Pancreas (tissue), 10 donors: ENCODE measurements at places on chromosomes 7 and 10.

- DNase-seq, result no peak
Measured at GRCh38 chr7:139360948-139361307, 1.2 kb downstream of the LUC7L2 start.

DNA sequence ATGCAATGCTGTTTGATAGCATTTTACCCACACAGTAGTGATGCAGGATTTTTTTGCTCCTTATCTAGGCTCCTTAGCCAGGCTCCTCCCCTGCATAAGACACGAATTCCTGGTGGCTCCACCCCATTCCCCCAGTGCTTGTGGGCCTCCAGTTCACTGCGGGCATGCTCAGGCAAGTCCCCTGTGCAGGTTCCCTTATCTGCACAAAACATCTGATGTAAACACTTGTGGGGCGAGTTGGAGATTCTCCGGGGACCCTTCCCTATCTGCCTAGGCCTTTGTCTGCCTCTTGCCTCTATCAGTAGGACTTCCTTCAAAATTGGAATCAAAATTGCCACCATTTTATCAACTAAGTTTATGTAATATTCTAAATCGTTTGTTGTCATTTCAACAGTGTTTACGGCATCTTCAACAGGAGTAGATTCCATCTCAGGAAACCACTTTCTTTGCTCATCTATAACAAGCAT lies 5.4 kb upstream of the STK17A start:
- DNase-seq, result no peak

DNA sequence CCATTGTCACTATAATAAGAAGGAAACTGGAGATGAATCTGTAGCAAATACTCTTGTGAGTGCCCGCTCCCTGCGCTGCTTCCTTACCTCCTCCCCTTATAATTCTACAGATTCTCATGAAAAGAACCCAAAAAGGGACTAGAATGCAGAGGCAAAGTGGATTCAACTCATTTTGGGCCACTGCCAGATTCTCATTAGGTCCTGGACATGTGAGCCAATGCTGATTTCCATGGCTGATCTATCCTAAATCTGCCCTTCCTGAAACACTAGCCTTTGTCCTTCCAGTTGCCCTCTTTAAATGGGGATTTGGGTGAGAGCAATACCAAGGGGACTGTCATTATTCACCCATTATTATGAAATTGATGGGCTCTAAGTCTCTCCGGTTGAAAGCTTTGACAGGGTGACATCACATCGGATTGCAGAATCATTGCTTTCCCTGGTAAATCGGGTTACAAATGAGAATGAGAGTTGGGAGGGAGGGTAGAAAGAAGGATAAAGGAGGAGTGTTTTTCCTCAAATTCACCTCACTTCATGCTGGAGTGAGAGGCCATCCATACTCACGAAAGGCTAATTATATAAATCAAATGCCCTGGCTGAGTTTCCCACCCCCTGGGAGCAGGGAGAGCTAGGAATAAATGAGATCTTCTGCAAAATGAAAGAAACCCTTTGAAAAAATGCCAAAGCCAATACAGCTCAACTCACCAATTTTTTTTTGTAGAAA lies 37.5 kb downstream of the PTN start:
- DNase-seq, result no peak

- DNase-seq, result peak; percentile 2
Measured at GRCh38 chr10:71085689-71086438, 126.5 kb upstream of the UNC5B start.

- no peak for DNase-seq
Measured at GRCh38 chr7:101486433-101487104, 123.9 kb downstream of the COL26A1 start.

DNA sequence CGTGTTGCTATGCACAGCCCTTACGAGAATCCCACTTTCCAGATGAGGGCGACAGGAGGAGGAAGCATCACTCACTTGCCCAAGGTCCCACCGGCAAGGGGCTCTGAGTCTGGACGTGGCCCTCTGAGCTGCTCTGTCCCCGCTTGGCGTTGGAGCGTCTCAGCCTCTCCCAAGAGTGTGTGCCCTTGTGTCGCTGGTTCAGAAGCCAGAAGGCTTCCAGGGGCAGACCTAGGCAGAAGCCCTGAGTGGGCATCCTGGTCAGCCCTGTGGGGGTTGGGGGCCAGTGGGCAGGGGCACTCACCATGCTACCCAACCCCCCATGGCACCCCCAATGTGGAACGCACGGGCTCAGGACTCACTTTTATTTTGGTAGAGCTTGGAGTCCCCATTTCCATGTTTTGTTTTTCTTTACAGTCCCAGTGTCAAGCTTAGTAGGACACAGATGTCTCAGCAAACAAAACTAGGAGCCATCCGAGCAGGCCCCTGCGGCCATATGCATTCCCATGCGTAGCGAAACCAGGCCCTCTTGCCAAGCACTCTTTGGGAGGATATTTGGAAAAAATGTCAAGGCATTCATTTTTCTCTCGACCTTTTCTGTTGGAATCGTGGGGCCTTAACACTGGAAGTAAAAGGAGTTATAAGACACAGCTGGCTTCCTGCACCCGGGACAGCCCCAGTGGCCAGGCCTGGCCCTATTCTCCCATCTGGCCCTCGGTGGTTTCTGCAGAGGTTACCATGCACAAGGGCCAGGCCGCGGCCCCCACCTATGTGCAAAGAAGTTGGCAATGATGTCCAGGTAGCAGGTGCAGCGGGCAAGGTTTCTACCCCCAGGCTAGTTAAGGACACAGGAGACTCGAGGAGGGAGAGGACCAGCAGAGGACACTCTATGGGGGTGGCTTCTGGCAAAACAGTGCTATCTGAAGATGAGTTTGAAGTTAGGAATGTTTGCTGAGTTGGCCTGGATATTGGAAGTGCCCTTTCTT lies 97.0 kb downstream of the LHPP start:
- peak; percentile 34 for DNase-seq

- DNase-seq, result no peak
Measured at GRCh38 chr10:100972904-100973535, 3.7 kb downstream of the SEMA4G start.

DNA sequence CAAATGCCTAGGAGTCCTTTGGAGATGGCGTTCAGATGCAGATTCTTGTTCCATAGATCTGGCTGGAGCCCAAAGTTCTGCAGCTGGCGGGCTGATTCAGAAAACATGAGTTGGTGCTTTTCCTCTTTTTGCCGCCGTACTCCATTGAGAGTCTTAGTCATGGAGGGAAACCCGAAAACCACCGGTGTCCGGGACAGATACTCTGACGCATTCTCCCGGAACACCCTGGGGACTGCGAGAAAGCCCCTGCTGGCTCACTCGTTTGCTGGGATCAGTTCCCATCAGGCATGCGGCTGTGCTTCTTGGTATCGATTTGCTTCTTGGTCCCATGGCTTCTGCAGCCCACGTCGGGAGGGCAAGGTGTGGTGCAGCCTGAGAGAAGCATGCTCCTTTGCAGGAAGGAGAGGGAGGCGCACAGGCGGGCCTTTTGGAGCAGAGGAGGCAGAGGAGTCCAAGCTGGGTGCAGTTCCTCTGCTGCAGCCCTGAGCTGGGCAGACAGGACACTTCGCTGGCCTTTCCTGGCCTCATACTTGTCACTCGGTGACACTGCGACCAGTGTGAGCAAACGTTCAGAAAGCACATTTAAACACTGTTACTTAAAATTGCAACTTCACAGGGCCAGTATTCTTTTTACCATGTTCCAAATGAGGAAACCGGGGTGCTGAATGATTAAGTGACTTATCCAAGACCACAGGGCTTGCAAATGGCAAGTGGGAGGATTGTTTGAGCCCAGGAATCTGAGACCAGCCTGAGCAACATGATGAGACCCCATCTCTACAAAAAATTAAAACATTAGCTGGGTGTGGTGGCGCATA lies 30.6 kb upstream of the PFKFB3 start:
- no peak for DNase-seq

DNA sequence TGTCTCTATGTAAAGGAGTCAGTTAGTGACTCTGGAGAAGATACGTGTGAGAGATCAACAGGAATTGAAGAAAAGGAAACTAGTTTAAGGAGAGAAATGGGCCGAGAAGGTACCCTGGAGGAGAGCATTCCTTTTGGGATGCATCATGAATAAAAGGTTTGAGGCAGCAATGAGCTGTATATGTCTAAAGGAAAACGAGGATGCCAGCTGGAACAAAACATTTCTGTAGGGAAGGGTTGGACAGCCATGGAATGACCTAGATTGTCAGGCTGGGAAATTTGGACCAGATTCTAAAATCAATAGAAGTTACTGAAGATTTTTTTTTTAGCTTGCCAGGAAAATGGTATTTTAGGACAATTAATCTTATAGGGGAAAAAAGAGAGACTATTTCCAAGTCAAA lies 17.2 kb upstream of the MPP7 start:
- no peak for DNase-seq

GRCh38 chr10:97182288-97182990 lies 3.3 kb downstream of the SLIT1 start:
- no peak for DNase-seq

- no peak for DNase-seq
Measured at GRCh38 chr7:98733036-98733435, 116.0 kb downstream of the NPTX2 start.

GRCh38 chr10:131193923-131194322 lies 117.6 kb downstream of the TCERG1L start:
- no peak for DNase-seq

GRCh38 chr7:149825567-149826343 lies 12.4 kb upstream of the ZNF862 start:
- DNase-seq, result peak; percentile 20

DNA sequence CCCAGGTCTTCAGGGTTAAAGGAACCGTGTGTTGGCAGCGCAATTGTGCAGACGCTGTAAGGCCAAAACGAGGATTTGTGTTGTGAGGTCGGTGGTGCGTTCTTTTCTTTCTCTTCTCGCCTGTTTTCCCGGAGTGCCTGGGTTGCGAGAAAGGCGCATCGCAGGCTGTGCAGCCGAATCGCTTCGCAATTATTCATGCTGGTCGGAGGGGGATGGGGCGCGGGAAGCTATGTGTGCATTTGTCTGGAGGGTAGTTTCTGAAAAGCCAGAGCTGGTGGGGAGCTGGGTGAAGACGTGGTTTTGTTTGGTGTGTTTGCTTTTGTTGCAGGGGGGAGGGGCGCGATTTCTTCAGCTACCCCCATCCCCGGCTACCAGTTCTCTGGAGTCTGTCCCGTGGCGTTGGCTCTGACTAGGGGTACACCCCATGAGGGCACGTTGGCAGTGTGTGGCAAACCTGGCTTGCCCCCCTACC lies 2.1 kb downstream of the MXI1 start:
- DNase-seq, result no peak

- no peak for DNase-seq
Measured at GRCh38 chr7:43637114-43637806, 54.4 kb downstream of the STK17A start.

GRCh38 chr7:131145026-131145425 lies 182.7 kb upstream of the MKLN1 start:
- DNase-seq, result no peak

GRCh38 chr7:34220506-34221185 lies 315.3 kb downstream of the BMPER start:
- DNase-seq, result no peak

DNA sequence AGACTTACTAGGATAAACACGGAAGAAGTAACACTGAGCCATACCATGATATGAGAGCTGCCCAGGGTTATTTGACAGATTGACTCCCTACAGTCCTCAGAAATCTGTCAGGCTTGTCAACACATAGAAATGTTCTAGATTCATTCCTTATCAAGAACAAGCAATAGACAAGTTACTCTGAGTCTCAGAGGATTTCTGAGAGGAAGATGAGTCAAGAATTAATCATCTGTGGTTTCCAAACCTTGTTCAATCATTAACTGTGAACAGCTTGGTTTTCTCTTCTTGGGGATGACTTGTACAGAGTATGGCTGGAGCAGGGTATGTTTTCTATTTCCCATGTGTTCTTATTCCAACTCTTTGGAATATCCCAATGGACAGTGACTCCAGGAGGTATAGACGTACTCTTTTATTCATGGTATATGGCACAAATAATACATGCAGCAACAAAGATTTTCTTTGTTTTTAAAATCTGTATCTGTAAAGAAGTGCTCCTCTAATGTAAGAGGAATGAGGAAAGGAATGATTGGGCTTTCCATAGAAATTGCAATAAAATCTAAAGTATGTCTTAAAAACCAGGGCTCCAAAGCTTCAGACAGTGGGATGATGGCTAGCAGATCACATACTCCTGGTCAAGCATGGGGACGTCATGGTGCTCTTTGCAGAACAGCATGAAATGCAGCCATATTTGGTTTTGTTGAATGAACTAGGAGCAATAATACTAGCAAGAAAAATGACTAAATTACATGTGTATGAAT lies 11.9 kb upstream of the SFR1 start:
- no peak for DNase-seq

- no peak for DNase-seq
Measured at GRCh38 chr7:150420242-150420641, 30.2 kb upstream of the GIMAP8 start.

DNA sequence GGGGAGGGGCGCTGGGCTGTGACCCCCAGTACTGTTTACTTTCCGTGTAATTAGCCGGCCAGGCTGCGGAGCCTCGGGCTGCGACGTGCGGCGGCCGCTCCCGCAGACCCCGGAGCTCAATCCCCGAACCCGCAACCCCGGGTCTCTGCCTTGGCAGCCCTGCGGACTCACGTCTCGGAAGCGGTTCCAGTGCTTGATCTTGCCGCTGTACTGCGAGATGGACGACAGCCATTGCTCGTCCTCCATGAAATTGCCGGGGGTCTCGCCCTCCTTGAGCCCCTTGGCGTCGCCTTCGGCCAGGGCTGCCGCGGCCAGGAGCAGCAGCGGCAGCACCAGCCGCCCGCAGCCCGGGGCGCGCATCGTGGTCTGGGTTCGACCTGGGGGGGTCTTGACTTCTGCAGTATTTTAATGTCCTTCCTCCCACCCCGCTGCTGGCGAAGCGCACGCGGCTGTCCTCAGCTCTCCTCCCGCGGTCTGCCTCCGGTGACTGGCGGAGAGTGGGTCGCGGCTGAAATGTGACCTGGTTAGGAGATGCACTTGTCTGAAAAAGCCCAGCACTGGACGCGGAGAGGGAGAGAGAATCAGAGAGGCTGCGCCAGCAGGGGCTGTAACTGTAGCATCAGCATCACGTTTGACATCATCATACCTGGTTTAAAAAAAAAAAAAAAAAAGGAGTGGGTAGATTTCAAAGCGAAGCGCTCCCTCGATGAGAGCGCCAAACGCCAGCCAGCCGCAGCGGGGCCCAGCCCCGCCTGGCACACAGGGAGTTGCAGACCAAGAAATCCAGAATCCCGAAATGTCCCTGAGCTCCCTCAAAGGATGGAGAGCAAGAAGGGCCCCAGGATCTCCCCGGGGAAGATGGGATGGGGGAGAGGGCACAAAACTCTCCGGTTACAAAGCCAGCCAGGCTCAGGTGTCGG lies at the start of gene SPOCK2:
Gene SPOCK2 (minus strand): TSS at position 583 of the 920 bp plus-strand sequence. CDS start 223 bp downstream, at position 360.
- DNase-seq, result peak; percentile 66

GRCh38 chr10:86628311-86628710 lies 26.0 kb upstream of the OPN4 start:
- no peak for DNase-seq

DNA sequence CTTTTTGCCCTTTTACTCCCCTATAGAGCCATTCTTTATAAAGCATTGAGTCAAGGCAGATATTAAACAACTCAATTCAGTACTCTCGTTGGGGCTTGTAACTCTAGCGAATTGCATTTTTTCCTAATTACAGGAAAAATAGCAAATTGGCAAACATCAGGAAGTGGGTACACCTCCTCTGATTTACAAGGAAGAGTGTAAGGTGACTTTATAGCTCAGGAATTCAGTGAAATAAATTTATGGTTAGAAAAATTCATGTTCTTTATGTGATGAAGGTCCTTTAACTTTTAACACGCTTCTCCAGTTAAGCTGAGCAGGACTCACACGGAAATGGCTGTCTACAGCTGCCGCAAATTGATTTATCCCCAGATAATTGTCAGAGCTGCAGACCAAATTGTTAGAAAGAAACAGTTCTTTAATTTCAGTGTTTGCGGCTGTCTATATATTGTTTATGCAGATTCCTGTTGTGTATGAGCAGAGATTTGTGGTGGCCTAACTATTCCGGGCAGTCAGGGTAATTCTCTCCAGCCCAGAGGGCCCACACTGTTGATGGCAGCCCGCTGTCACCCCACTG lies 151.1 kb upstream of the MKI67 start:
- DNase-seq, result no peak
